GM04503 (cell line): ENCODE measurements at places on chromosomes 7 and 10.
A peak's percentile ranks its signal among the peaks of the same experiment; 100 is the strongest.

DNA sequence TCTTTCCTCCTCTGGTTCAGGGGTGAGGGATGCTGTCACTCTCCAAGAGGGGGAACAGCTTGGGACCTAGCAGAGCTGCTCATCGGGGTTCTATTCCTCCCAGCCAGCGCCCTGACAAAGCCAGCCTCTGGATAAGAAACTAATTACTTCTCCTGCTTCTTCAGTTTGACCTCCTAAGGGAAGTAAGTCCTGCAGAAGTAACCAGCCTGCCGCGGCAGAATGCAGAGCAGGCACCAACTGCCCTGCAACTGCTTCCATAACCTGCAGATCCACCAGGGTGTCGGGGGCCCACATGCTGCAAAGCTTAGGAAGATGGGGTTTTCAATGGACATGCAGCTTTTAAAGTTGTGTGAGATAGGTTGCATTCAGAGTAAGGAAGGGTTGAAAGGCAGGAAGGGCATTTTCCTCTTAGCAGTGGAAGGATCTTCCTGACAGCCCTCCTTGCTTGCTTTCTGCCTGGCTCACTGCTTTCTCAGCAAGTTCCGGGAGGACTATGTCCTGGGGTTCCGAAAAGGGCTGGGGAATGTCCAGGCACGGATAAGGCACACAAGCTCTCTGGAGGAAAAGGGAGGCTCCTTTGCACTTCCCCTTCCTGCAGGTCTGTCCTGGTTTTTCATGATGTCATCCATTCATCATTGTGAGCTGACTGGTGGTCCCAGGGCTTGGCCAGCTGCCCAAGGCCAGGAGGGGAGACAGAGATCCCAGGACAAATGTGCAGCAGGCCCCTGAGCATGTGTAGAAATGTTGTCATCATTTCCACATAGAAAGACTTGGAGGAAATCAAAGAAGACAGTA is 24.3 kb upstream of the CALU start:
- no peak for DNase-seq

DNA sequence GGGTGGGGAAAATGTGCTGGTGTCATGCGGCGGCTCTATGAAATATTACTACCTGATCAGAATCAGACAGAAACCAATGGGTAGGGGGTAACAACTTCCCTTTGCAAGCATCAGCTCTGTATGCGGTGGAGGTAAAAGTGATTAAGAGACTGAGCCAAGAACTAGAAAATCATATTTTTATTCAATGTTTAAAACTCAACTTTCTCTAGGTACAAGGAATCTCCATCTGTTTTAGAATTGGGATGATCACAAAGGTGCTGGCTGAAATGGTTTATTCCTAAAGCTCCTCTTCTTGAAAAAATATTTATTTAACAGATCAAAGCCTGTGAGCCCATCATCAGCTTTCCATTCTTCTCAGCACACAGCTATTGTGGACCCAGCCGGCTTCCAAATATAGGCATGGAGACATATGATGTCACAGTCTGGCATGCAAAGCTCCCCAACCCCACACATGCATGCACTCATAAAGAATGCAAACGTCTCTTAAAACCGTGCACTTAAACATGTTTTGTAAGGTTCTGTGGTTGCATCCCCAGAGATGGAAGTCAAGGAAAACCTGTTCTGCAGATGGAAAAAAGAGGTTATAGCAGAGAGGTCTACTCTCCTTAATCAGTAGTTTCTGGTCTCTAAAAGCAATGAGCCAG is 126.0 kb downstream of the SKIDA1 start:
- peak; percentile 61 for DNase-seq

DNA sequence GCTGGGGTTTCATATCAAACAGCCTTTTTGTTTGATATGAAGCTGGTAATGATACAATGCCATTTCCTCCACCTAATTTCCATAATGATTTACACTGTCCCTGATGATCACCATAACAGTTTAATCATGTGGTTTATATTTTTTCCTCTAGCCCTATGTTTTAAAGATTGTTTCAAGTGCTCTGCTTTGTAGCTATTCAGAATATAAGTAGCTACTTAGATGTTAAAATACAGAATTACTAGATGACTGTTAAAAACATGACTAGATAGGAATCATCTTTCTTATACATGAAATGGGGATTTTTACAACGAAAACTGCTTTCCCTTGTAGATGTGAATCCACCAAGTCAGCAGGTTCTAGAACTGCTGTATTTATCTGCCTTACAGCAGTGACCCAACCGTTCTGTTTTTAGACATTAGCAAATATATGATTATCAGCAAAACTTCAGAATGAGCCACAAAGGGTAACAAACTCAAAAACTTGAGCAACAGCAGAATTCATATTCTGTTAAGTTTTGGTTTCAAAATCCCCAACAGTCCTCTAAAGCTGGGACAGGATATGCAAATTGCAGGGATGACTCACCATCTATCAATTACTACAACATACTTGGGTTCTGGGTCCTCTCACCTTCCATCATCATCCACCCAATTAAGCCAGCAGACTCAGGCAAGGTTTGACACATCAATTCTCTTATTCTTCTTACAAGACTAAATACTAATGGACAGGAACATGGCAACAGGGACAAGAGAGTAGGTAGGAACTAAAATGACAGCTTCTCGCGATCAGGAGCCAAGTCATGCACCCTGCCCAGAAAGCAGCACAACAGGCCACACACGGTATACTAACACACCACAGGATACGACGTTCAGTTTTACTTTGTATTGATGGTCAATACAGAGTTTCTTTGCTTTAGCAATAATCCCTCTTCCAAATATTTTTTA is 83.9 kb downstream of the PIP4K2A start:
- no peak for DNase-seq

DNA sequence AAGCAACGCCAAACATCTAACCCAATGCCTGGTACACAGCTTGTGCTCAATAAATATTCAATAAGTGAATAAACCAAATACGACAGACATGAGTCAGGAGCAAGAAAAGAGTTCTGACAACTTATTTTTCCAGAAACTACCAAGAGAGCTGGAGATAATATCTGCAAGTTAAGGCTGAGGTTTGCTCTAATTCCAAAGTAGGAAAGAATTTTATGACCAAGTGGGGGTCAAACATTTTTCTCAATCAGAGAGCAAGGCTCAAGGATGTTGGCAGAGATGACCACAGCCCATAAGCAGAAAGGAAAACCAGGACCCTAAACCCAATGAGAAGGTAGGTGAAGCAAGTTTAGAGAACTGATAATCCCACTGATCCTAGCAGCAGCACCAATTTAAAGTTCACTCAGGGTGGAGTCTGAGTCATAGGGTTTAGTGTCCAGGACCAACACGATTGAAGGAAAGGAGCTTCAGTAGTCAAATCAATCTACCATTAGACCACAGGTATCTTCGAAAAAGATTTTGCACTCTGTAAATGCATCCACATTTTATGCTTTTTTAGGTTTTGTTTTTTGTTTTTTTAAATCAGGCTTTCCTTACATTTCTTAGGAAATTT is 49.3 kb upstream of the KCNIP2 start:
- no peak for DNase-seq

GRCh38 chr7:51968461-51968860 is 651.9 kb upstream of the COBL start:
- no peak for DNase-seq

DNA sequence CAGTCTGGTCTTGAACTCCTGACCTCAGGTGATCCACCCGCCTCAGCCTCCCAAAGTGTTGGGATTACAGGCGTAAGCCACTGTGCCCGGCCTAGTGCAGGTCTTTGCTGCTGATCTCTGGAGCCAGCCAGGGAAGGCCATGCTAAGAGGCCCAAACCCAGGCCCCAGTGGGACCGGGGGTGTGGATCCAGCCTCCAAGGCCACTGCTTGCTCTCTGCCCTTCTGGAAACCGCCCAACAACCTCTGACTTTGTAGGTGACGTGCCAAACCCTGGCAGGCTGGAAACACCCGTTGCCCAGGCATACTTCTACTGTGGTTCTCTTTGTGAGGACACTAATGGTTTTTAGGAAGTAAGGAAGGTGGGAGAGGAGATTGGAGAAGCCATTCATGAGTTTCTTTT is 83.5 kb upstream of the GNA12 start:
- no peak for DNase-seq

GRCh38 chr7:101690061-101690460 is 61.0 kb upstream of the MYL10 start:
- no peak for DNase-seq

GRCh38 chr7:56174346-56174874 is 58.2 kb upstream of the NUPR2 start:
- DNase-seq: no peak

GRCh38 chr10:28181478-28182096 is 121.3 kb downstream of the MPP7 start:
- no peak for DNase-seq

DNA sequence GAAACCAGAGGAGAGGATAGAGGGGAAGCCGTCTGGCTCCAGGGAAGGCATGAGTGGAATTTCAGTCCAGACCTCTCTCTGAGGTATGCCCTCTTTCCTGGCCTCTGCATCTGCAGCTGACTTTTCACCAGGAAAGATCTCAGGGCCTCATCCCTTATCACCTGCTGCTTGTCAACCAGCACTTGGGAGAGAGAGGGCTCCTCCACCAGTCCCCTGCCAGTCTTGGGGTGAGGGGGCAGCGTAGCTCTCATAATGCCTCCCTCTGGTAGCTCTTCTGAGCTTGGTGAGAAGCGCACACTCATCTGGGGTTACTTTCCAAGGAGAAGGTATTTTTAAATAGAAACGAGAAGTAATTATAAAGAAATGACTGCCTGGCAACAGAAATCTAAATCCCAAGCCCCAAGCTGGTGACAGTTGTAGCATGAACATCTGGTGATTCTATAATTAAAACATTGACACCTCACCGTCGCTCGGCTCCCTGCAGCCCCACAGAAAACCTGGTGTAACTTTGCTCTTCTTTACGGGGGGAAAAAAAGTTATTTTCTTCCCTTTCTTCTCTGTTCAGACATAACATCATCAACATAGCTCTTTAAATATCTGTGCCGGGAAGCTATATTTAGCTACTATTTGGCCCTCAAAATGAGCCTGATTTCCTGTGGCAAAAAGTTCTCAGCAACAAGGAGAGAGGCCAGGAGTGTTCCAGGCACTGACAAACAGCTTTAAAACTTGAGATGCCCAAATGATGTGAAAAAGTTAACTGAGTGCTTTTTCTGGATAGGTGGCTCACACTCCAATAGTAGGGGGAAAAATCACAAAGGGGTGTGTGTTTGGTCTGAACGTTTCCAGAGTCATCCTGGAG is 26.9 kb downstream of the HIP1 start:
- DNase-seq: peak; percentile 62

GRCh38 chr7:47482013-47482875 is 99.7 kb downstream of the TNS3 start:
- peak; percentile 78 for DNase-seq
